Activated B cell treated with CpG ODN at 0.5 μM for 24 hours (primary cell): ENCODE measurements at places on chromosomes 6 and 20. TPM values are rescaled to one million over a fixed set of nuclear protein-coding genes. Genes with fewer than 3 reads are reported as not detected.
A peak's percentile ranks its signal among the peaks of the same experiment; 100 is the strongest.

The DEFB121 gene
- total RNA-seq = not detected in 2 replicates

The ARHGAP18 gene
- total RNA-seq = 7.9 and 9.0 TPM in 2 replicates

The BMP6 gene
- total RNA-seq = 0.75 and 0.78 TPM in 2 replicates

The MDFI gene
- total RNA-seq = not detected in 2 replicates

The SPTLC3 gene
- not detected in 2 replicates for total RNA-seq

The KCNK16 gene
- not detected in 2 replicates for total RNA-seq

DNA sequence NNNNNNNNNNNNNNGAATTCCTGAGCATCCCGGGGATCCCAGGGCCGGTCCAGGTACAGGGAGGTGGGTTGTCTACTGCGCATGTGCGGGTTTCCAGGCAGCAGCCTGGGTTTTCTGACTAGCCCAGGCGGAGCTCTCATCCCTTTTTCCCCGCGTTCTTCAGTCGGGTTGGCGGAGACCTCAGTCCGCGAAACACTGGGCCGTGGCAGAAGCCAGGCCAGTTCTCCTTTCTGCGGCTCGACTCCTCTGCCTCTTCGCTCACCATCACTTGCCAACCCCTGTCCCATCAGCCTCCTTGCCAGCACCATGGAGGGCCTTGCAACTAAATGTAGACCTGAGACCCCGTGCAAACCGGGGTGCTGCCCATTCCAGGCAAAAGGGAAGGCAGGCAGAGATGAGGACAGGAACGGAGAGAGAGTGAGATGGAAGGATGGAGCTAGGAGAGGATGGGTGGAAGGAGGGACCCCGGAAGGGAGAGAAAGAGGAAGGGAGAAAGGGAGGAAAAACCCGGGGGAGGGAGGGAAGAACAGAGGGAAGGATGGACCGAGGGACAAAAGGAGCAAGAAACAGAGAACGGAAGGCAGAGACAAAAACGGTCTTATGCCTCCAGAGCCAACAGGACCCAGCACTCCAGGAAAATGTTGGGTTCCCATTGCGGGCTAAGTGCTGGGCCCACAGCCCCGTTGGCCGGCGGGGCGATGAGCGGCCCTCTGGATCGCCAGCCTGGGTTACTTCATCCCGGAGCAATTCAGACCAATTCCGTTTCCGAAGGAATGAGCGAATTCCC, 445.4 kb upstream of the DEFB115 start:
- H3K27ac ChIP-seq = no peak overlapping the region
- no peak overlapping the region for H3K4me3 ChIP-seq
- H3K36me3 ChIP-seq = no peaks in the 10 kb centered on the region
- H3K4me1 ChIP-seq = no peaks in the 10 kb centered on the region
- peaks cover 3% of the 10 kb centered on the region for H3K27me3 ChIP-seq

DNA sequence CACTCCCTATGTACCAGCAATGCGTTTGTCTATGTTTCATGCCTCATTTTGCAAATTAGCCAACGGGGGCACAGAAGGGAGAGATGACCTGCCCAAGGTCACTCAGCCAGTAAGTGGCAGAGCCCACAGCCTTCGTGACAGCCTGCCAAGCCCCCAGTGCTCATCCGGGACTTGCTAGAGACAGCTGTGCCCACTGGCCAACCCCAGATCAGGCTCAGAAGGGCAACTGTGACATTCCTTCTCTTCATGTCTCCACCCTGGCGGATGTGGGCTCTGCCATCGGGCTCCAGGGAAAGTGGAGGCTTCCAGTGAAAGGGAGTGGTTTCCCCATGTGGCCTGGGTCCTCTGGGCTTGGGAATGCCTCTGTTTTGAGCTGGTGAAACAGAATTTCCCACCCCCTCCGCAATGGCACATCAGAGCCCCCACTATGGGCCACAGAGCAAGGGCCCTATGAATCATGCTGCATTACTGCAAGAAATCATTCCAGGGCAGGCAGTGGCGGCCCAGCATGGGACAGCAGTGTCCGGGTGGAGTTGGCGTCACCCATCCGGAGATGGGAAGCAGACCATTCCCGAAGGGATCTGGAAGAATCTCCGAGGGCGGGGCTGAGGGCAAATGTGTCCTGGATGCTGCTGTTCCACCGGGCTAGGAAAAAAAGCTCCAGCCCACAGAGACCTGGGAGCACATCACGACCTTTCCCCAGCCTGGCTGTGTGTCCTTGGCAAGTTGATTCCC, 9.1 kb downstream of the RSPO4 start:
- H3K27me3 ChIP-seq = peaks cover 31% of the 10 kb centered on the region
- H3K36me3 ChIP-seq = no peaks in the 10 kb centered on the region
- H3K4me1 ChIP-seq = no peaks in the 10 kb centered on the region

GRCh38 chr6:44056392-44057237, 70.6 kb downstream of the MRPL14 start:
- no peak overlapping the region for H3K27ac ChIP-seq
- no peak for DNase-seq
- peaks cover 17% of the 10 kb centered on the region for H3K27me3 ChIP-seq
- H3K36me3 ChIP-seq = no peaks in the 10 kb centered on the region
- peaks cover 7% of the 10 kb centered on the region for H3K4me1 ChIP-seq
- no peak overlapping the region for H3K4me3 ChIP-seq

DNA sequence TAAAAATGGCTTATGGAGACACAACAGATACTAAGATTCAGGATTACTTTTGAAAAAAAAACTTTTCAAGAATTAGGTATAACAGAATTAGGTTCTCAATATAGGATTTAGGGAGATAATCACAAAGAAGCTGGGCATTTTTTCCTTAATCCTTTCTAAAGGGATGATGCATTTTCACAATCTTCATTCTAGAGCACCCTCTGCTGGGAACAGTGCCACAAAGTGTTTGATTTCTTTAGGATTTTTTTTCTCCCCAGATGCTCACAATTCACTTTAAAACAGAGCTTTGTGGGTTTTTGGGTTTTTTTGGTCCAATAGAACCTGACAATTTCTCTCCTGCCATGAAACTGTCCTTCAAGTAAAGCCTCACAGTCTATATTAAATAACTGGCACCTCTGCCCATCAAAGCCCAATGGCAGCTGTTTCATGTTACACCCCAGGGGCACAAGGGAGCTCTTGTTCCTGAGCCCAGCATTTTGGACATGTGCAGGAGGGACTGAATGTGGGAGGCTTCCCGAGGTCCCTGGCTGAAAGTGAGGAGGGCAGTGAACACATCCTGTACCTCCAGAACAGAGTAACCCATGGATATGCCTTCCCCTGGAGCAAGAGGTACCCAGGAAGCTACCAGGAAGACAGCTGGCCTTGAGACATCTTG, 39.7 kb downstream of the PREP start:
- H3K36me3 ChIP-seq = peaks cover 68% of the 10 kb centered on the region
- no peak for DNase-seq
- H3K4me1 ChIP-seq = no peaks in the 10 kb centered on the region
- H3K27me3 ChIP-seq = no peaks in the 10 kb centered on the region

DNA sequence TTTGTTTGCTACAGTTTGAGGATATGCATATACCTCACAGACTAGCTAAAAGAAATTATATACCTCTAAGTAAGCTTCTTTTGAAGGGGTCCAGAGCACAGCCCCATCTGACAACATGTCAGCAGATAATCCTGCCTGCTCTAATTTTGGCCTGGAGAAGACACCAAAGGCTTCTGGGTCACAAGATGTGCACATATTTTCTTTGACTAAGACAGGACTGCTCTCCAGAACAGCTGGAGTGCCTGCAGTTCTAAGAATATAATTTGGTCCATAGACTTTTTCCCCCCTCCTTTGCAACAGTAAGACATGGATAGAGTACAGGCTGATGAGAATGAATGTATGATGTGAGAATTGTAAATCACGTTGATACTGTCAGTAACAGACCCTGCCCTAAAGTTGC, 107.9 kb upstream of the KCNK16 start:
- no peak overlapping the region for H3K27ac ChIP-seq
- no peak for DNase-seq
- H3K27me3 ChIP-seq = peaks cover 7% of the 10 kb centered on the region
- H3K4me1 ChIP-seq = peaks cover 4% of the 10 kb centered on the region
- H3K4me3 ChIP-seq = no peak overlapping the region

- peaks cover 66% of the 10 kb centered on the region for H3K4me1 ChIP-seq
- no peak overlapping the region for H3K4me3 ChIP-seq
- peak; percentile 47 for DNase-seq
- H3K27me3 ChIP-seq = no peaks in the 10 kb centered on the region
- H3K36me3 ChIP-seq = peaks cover 23% of the 10 kb centered on the region
These were observed 2.6 kb upstream of the ZBP1 start for GRCh38 chr20:57622579-57623381.

GRCh38 chr6:16730738-16731477, 30.4 kb downstream of the ATXN1 start:
- H3K27me3 ChIP-seq = no peaks in the 10 kb centered on the region
- no peaks in the 10 kb centered on the region for H3K36me3 ChIP-seq

- no peaks in the 10 kb centered on the region for H3K36me3 ChIP-seq
- H3K27me3 ChIP-seq = no peaks in the 10 kb centered on the region
- H3K4me1 ChIP-seq = peaks cover 29% of the 10 kb centered on the region
- peak within 1 kb of the TSS; percentile 75 for H3K4me3 ChIP-seq
- no peak within 1 kb of the TSS for H3K27ac ChIP-seq
These were observed at the start of gene TGM2 for GRCh38 chr20:38165089-38165965. TSS of gene TGM2 (minus strand) at chr20:38165270. CDS start at chr20:38165198, 72 bp downstream.

- DNase-seq = no peak
- no peaks in the 10 kb centered on the region for H3K4me1 ChIP-seq
- H3K36me3 ChIP-seq = no peaks in the 10 kb centered on the region
- no peaks in the 10 kb centered on the region for H3K27me3 ChIP-seq
These were observed 239.5 kb upstream of the RAB32 start for GRCh38 chr6:146304181-146304580.

DNA sequence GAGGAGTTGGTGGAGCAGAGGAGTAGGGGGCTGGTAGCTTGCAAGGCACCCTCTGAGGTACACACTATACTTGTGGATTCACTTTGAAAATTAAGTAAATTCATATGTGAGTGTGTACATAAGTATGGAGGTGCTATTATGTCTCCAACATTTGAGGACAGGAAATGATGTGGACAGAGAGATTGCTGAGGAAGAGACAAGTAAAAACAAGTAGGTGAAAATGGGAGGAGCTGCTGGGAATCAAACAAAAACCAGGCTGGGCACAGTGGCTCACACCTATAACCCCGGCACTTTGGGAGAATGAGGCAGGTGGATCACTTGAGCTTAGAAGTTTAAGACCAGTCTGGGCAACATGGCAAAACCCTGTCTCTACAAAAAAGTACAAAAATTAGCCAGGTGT, 69.2 kb upstream of the LYRM2 start:
- no peak for DNase-seq
- H3K36me3 ChIP-seq = peaks cover 81% of the 10 kb centered on the region
- no peak overlapping the region for H3K4me3 ChIP-seq
- no peak overlapping the region for H3K27ac ChIP-seq

DNA sequence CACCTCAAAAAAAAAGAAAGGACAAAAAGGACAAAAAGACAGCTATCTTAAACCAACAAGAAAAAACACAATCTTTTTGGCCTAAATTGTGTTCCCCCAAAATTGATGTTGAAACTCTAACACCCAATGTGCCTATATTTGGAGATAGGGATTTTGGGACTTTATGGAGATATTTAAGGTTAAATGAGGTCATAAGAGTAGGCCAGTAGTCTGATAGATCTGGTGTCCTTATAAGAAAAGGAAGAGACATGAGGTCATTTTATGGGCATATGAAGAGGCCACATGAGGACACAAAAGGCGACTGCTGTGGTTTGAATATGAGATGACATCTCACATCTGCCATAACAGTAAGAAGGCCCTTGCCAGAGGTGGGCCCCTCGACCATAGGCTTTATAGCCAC, 49.5 kb downstream of the TRIM38 start:
- no peak for DNase-seq
- H3K27me3 ChIP-seq = no peaks in the 10 kb centered on the region
- no peaks in the 10 kb centered on the region for H3K4me1 ChIP-seq
- H3K36me3 ChIP-seq = no peaks in the 10 kb centered on the region

GRCh38 chr6:143128681-143129015, 68.0 kb downstream of the AIG1 start:
- H3K36me3 ChIP-seq = peaks cover 5% of the 10 kb centered on the region
- H3K27ac ChIP-seq = no peak overlapping the region

- H3K27me3 ChIP-seq = no peaks in the 10 kb centered on the region
- no peaks in the 10 kb centered on the region for H3K36me3 ChIP-seq
- no peak overlapping the region for H3K4me3 ChIP-seq
- DNase-seq = no peak
These were observed 158.5 kb upstream of the AFDN start for GRCh38 chr6:167668019-167668753.

DNA sequence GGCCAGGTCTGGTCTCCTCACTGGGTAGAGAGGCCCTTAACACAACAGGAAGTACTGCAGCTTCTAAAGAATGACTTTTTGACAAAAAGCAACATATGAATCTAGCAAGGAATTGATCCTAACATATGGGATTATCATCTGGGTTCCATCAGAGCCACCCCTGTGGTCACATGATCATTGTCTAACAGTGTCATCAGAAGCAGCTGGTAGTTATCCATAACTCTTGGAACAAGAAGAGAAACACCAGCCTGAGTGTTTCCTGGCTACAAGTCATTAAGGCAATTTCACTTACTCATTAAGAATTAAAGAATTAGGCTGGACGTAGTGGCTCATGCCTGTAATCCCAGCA, 219.3 kb upstream of the ARID1B start:
- peaks cover 7% of the 10 kb centered on the region for H3K27me3 ChIP-seq
- DNase-seq = no peak
- H3K4me1 ChIP-seq = peaks cover 8% of the 10 kb centered on the region
- H3K36me3 ChIP-seq = peaks cover 2% of the 10 kb centered on the region
- no peak overlapping the region for H3K27ac ChIP-seq

DNA sequence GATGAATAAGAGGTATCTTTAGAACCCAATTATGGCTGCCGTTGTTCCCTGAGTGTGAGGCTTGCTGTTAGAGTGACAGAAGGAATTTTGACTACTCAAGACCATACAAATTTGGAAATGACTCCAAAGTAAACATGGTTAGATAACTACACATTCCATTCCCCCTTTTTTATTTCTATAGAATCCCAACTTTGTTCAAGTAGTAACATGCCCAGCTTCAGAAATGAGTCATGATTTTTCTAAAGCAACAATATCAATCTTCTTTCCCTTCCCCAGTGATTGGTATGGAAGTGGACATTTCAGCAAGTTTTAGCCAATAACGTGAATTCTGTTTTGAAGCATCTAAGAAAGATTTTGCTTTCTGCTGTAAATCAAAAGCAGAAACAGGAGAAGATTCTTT, 37.8 kb downstream of the HCRTR2 start:
- no peak for DNase-seq
- H3K27me3 ChIP-seq = no peaks in the 10 kb centered on the region
- no peaks in the 10 kb centered on the region for H3K36me3 ChIP-seq
- H3K4me1 ChIP-seq = no peaks in the 10 kb centered on the region
- no peak overlapping the region for H3K4me3 ChIP-seq

DNA sequence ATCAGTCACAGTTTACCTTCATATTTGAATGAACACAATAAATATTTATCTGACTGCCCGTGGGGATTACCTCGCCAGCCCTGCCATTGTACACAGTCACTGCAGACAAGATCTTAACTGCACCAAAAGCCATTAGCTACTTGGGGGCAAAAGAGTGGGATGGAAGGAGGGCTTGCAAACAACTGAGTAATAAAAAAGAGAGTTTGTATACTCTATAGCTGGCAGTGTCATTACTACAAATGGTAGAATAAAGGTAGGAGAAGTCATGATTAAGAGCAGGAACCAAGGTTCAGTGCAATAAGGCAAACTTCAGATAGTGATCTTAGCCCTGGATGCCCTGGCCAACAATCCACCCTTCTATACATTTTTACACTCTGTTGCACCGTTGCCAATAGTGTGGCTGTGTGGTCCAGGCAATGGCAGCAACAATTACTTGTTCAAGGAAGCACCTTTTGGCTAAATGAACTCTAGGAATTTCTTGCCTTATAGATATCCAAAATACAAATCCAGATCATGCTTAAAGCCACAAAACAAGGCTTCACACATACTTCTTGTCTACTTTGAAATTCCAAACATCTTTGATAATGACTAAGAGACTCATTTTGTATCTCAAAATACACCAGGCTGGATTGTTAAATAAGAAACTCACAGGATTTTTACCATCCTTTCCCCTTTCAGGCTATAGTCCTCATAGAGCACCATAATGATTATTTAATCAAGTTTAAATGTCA, 955.4 kb upstream of the ADGRB3 start:
- H3K27ac ChIP-seq = no peak overlapping the region
- no peaks in the 10 kb centered on the region for H3K36me3 ChIP-seq
- no peak overlapping the region for H3K4me3 ChIP-seq
- no peaks in the 10 kb centered on the region for H3K4me1 ChIP-seq
